ENCODE measurements at places on chromosomes 13 and 19. TPM values are rescaled to one million over a fixed set of nuclear protein-coding genes. Genes with fewer than 3 reads are reported as not detected.

ZNF317 gene
- 17.9 TPM for polyA plus RNA-seq

N4BP2L1 gene
- polyA plus RNA-seq, result 0.25 TPM

RDH8 gene
- not detected for polyA plus RNA-seq

THSD1 gene
- 30.7 TPM for polyA plus RNA-seq

ACP7 gene
- polyA plus RNA-seq, result 1.3 TPM

DNA sequence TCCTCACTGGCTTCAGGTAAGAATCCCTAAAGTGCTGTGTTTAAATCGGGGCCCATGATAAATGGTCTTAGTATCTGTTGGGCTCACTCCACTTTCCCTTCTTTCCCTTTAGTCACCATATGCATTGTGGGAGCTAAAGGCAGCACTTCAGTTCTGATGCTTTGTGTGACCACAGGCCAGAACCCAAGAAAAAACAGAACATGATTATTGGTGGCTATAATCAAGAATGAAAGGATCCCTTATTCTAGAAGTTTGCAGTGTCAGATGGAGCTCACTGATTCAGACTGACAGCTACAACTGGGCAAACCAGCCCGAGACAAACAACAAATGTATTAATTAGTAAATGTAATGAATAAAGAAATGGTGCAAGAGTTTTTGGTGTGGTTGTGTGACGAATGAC is 57.3 kb upstream of the POMP start:
- no peak for DNase-seq

GRCh38 chr13:74132152-74132775 is 1.9 kb downstream of the KLF12 start:
- peak; percentile 11 for DNase-seq

GRCh38 chr19:2289714-2290435 is 7.9 kb upstream of the PEAK3 start:
- DNase-seq, result peak; percentile 24

DNA sequence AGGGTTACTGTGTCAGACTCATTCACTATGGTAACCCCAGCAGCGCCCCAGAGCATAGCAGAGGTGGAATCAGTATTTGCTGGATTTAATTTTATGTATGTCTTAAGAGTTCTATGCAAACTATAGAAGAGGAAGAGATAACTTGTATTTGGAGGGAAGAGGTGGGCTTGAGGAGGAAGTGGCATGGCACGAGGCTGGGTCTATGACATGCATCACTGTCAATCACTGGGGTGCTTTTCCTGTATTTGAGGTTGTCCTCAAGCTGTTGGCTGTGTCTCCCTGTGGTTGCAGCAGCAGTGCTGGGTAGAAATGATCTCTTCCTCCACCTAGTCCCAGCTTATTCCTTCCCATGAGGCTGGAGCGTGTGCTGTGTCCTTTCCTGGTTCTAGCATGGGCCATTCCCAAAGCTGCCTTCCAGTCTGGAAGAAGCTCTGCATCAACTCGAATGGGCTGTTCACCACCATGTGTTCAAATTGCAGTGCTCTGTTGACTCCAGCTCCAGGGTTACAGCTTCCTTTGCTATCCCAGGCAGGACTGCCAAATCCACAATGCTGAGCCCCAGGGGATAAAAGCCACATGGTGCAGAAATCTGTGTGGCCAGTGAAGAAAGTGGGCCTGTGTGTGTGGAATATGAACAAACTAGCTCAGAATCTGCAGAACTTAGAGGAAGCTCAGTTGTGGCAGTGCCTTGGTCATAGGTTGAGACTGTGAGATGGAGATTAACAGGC is 73.1 kb upstream of the MTIF3 start:
- no peak for DNase-seq

- DNase-seq, result no peak
Observed at GRCh38 chr13:109719962-109720646, 66.3 kb downstream of the IRS2 start.

- no peak for DNase-seq
Observed at GRCh38 chr19:42273407-42274064, 4.5 kb downstream of the CIC start.

- DNase-seq, result no peak
Observed at GRCh38 chr19:35755131-35755549, 1.7 kb downstream of the HSPB6 start.

DNA sequence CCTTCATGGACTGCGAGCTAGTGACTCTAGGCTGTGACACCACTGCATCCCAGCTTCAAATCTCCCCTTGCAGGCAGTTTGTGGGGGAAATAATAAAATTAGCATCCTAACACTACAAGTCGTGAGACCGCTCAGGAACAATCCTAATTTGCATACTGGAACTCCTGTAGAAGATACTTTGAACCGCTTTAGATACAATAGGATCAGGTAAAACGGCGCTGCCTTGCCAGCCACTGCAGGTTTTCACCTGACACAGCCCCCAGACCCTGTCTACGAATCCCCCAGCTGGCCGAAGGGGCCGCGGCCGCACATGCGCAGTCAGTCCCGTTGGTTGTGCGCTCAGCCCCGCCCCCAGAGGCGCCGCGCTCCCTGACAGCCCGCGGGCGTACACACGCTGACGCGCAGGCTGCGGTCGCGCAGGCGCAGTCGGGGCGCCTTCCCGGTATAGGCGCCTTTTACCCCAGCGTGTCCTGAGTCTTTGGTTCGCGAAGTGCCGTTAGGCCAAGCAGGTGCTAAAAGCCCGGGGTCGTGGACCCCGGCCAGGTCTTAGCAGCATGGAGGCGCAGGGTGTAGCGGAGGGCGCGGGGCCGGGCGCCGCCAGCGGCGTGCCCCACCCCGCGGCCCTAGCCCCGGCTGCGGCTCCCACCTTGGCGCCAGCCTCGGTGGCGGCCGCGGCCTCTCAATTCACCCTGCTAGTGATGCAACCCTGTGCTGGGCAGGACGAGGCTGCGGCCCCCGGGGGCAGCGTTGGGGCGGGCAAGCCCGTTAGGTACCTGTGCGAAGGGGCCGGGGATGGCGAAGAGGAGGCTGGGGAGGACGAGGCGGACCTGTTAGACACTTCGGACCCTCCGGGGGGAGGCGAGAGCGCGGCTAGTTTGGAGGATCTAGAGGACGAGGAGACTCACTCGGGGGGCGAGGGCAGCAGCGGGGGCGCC is at the start of gene RFXAP:
Gene RFXAP, plus strand, starts transcription at position 419 of the 935 bp plus-strand sequence. Its CDS starts 136 bp downstream, at position 555.
- DNase-seq, result peak; percentile 75

DNA sequence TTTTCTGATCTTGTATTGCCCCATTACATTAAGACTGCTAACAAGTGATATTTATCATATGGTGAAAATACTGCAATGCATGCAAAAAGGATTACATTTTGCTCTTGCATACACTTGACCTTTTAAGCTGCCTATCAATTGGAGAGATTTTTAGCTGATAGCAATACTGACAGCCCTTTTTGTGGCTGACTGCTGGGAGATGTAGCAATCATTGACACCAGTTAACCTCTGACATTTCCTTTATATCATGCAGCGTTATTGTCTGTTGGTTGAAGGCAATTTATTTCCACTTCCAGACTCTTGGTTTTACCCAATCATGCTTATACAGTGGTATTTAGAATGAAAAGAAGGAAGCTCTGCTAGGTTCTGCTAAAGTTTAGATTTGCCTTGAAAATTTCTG is 364.0 kb downstream of the LMO7 start:
- DNase-seq, result no peak

GRCh38 chr13:19587635-19588300 is 26.4 kb upstream of the TPTE2 start:
- peak; percentile 35 for DNase-seq

DNA sequence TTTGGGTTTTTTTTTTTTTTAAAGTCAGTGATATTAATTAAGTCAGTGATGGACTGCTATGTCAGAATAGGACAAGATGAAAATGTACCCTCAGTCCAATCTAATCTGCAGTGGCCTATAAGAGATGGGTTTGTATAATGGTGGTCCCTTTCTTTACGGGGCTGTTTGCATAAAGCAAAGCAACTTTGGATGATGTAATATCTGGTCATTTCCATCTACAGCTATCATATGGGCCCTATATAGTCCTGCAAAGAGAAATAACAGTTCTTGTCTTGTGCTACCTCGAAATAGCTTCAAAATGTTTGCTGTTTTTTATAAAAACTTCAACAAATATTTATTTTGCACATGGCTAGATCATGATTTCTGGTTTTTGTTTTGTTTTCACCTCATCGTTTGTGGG is 20.2 kb upstream of the POMP start:
- DNase-seq, result no peak

All from mammary epithelial cell (primary cell).